ENCODE measurements at places on chromosomes 7 and 10.

- DNase-seq: peak; percentile 39
Measured at GRCh38 chr7:64876792-64877713, 26.0 kb upstream of the ZNF273 start.

GRCh38 chr7:74518041-74518440 is 64.3 kb downstream of the GTF2IRD1 start:
- DNase-seq: no peak

- DNase-seq: no peak
Measured at GRCh38 chr10:17075533-17076359, 53.9 kb downstream of the CUBN start.

GRCh38 chr7:152145853-152146466 is 120.5 kb downstream of the GALNT11 start:
- DNase-seq: no peak

DNA sequence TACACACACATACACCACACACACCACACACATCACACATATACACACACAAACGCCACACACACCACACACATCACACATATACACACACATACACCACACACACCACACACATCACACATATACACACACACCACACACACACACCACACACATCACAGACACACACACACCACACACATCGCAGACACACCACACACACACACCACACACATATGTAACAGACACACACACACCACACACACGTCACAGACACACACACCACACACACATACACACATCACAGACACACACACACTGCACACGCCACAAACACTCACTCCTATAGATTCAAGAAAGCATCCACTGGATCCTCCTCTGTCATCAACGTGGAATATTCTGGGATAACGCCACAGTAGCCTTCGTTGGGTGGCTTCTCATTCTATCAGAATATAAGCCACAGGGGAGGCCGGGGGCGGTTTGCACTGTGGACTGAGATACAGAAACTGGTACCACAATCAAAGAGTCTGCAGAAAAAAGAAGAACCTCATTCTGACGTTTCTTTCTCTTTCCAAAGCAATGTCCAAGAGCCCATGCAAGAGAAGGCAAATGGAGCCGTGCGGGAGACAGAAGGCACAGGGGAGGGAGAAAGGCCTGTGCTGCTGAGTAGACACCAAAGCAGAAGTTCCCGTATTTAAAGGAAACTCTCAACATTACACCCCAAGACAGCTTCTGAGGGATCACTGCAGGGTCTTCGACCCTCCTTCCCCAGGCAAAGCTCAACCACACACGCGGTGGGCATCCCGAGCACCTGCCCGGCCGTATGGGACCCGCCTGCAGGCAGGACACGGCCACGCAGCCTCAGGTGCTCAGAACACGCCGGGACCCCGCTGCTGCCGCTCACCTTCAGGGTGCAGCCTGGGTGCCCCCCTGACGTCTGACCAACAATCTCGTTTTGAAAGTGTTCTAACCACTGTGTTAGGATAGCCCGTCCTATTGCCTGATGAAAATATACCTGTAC is 321.2 kb downstream of the DNAJB6 start:
- DNase-seq: no peak

DNA sequence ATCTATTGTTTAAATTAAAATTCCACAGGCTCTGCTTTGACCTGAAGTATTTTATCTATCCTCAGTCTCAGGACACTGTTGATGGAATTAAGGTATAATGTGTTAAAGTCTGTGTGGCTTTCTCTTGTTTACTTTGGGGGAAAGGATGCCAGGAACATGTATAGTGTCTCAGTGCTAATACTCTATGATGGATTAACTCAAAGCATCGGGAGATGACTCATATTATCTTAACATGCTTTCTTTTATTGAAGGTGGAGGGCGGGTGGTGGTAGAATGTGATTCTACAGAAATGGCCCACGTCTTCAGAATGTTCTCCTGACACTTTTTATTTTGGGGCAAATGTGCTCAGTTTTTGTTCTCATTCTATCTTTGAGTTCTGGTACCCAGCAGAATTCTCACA is 189.0 kb downstream of the ANKRD30A start:
- DNase-seq: no peak

- no peak for DNase-seq
Measured at GRCh38 chr7:131879424-131879823, 323.0 kb upstream of the PODXL start.

DNA sequence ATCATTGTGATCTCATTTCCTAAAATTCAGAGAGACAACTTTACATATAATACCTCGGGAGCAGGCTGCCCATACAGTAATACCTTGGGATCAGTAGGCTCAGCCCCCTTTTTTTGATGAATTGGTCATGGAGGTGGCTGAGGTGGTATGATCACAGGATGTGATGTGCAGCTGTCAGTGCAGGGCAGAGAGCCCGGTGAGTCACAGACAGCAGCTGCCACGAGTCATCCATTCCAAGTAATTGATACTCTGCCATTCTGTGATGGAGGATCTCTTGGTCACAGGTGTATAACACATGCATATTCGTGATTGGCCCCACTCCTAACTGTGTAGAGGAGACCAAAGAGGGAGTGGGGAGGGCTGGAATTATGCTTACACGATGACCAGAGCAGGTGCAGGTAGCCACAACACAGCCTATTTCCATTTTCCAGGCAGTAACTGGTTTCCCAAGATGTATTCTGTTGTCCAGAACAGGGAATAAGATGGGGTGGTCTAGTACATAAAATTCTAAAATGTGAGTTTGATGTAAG is 14.1 kb downstream of the NRCAM start:
- DNase-seq: no peak

All from activated CD4-positive, alpha-beta T cell treated with anti-CD3 and anti-CD28 coated beads, Interleukin-2, amount 50 U/mL, for 4 hours (primary cell).